ENCODE measurements at places on chromosomes 5 and 9.

DNA sequence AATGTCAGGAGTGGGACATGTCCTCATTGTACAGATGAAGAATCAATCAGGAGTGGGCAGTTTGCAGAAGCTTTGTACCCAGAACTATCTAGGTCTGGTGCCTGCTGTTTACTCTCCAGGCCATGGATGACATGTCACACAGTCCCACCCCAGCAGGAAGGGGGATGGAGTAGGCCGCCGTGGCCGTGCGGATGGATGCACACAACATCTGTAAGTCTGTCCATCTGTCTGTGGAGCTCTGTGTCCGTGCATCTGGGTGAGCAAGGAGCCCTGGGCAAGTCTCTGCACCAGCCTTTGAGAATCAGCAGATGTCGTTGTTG, 311.5 kb upstream of the IRX4 start:
- no peak for DNase-seq

DNA sequence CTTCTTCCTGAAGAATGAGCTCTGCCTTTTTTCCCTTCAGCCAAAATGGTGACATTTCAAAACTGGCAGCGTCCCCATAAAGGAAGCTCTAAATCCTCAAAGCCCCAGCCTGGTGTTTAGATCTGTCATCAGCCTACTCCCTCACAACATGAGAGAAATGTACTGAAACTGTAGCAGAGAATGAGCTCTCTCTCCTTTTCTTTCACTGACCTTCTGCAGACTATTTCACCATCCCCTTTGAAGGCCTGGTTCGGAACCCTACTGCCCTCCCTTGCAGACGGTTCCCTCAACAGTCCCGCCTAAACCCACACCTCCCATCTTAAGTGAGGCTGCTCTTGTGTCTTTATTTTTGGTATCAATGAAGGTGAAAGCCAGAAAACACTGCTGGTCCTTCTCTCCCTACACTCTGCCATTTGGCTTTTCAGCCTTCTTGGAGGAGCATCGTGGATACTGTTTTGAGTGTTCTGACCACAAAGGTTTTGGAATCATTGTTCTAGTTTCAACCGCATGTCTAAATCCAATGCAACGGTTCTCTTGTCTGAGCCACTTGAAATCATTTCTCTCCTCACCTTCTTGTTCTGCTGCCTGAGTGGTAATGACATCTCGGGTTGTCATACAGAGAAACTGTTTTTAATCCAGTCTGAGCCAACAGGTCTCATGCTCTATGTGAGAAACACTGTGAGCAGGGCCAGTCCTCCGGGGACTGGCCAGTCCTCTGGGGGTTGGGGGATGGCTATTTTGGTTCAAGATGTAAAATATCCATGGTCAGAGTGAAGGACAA, 39.0 kb downstream of the ITK start:
- DNase-seq, result no peak

DNA sequence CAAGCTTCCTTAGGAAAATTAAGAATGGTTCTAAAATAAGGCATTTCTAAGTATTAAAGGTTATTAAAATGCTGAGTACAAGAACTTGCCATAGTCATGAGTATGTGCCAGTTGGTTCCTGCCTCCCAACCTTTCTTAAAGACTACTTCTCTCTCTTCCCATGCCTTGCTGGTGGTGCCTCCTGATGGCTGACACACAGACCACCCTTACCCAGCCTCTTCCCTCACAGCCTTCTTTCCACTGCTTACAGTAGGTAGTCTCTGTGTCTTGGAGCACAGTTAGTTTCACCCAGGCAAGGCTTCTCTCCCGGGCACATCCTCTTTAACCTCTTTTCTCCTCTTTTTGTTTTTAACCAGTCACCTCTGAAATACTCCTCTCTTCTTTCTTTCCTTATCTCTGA, 20.6 kb upstream of the GPR150 start:
- no peak for DNase-seq

- no peak for DNase-seq
Observed at GRCh38 chr9:122205176-122205575, 23.6 kb downstream of the LHX6 start.

- DNase-seq, result no peak
Observed at GRCh38 chr5:122078116-122079110, at the start of gene LOX. Gene LOX, minus strand, starts transcription at chr5:122078259. Its CDS starts 274 bp downstream, at chr5:122077985.

DNA sequence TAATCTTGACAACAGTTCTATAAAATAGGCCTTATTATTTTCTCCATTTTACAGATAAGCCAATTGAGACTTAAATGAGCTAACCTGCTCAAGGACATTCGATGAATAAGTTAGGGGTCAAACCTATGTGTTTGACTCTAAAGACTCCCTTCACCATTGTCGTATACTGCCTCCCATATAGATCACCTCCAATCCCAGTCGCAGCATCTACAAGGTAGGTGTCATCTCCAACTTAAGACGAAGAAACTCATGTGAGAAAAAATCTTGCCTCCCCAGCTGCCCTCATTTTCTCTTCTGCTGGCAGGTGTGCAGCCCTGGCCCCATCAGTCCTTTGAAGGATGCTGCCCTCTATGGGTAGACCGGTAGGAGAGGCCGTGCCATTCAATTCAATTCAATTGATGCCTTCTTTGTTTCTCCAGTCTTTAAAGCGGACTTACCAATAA, 75.2 kb upstream of the SMARCA2 start:
- DNase-seq, result no peak

- no peak for DNase-seq
Observed at GRCh38 chr9:133901184-133901835, 90.8 kb downstream of the VAV2 start.

DNA sequence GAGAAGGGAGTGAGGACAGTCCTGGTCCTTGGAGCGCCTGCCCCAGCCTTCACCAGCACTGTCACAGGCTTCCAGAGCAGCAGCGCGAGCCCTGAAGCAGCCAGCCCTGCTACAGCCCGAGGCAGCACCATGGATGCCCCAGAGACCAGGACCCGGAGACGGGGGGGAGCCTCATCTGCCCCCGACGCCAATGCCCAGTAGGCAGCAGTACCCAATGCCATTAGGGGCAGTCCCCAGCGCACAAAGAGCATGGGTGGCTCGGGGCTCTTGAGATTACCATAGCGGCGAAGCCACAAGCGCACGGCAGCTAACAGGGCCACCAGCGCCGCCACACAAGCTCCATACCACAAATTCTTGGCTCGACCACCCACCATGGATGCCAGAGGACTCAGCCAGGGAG, 4.9 kb downstream of the PIGO start:
- DNase-seq, result no peak

- no peak for DNase-seq
Observed at GRCh38 chr5:173792781-173793547, 95.2 kb upstream of the CPEB4 start.

DNA sequence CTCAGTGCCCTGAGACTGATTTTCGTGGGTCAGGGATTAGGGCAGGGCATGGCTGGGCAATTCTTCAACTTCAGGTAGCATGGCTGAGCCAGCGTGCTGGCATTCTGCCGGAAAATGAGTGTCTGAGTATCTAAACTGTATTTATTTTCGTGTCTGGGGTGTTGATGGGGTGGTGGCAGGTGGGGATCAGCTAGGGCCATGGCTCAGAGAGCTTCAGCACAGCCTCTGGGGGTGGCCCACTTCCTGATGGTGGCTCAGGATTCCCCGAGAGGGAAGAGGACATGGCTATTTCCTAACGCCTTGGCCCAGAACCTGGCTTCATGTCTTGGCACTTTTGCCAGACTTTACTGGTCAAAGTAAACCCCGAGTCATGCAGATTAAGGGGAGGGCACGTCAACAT, 260.5 kb downstream of the GADD45G start:
- no peak for DNase-seq

- DNase-seq, result no peak
Observed at GRCh38 chr9:114371343-114371944, 16.3 kb downstream of the AKNA start.

DNA sequence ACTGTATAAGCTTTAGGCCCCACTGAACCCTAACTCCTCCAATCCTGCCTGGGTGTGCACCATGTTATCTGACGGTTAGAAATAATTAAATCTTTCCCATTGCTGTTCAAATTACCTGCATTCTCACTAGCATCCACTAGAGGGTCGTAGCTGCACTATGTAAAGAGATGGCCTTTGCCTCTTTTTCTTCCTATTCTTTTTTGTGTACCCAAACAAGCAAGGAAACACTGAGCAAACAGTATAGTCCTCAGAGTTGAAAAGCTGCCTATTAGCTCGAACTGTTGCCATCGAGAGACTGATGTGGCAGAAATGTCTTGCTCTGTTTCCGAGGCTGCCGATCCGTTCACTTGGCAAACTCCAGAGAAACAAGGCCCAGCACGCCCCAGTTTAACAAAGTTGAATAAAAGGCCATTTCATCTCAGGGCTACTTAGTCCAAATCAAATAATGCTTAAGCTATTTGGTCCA, 163.8 kb upstream of the TRPM3 start:
- DNase-seq, result no peak

GRCh38 chr5:112434641-112435040, 15.6 kb upstream of the EPB41L4A start:
- DNase-seq, result no peak

DNA sequence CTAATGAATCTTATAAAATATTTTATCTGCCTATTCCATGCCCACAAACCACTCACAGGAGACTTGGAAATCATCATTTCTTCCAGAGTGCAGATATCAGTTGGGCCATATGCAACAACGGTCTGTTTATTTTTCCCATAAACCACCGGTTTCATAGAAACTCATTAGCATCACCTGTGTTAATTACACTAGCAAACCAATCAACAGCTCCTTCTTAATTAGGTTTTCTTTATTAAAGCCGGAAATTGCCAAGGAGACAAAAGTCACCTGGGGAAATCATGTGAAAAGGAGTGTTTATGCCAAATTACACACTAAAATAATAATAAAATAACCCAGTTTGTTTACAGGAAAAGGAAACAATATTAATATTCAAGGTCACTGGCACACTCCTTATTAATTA, 129.6 kb downstream of the EBF1 start:
- DNase-seq, result no peak

- no peak for DNase-seq
Observed at GRCh38 chr9:133239533-133240090, 30.6 kb upstream of the OBP2B start.

DNA sequence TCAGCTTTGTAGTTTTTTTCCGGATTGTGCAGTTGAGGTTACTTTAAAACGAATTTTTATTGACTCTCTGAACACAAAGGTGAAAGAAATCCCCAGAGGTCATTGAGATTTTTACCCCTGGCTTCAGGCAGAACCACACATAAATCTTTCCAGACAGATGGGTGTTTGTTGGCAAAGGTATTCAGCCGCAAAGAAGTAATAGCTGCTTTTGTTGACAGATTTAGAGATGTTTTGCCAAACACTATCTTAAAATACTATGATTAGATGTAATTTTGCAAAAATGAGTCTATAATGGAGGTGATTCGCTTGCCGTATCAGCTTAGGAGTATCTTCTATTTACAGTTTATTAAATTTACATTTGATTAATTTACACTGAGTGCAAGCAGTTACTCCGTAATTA, 418.3 kb upstream of the CLINT1 start:
- DNase-seq, result no peak

DNA sequence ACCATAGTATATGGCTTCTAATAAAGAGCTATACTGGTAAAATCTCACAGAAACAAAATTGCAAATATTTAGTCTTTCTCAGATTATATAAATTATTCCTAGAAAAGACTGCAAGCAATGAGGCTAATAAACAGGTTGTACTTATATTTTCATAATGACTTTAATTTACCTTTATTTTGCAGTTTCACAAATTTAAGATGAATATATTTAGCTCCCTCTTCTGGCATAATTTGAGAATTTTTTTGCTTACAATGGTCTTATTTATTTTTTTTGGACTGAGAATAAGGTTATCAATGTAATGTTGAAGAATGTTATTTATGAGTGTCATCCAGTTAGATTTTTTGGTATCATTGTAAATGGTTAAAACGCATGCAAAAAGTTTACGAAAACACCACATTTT, 56.7 kb downstream of the PIK3R1 start:
- DNase-seq, result no peak

GRCh38 chr9:119739476-119739875, 370.2 kb upstream of the BRINP1 start:
- DNase-seq, result no peak

- DNase-seq, result no peak
Observed at GRCh38 chr9:129250786-129251185, 72.7 kb upstream of the IER5L start.

DNA sequence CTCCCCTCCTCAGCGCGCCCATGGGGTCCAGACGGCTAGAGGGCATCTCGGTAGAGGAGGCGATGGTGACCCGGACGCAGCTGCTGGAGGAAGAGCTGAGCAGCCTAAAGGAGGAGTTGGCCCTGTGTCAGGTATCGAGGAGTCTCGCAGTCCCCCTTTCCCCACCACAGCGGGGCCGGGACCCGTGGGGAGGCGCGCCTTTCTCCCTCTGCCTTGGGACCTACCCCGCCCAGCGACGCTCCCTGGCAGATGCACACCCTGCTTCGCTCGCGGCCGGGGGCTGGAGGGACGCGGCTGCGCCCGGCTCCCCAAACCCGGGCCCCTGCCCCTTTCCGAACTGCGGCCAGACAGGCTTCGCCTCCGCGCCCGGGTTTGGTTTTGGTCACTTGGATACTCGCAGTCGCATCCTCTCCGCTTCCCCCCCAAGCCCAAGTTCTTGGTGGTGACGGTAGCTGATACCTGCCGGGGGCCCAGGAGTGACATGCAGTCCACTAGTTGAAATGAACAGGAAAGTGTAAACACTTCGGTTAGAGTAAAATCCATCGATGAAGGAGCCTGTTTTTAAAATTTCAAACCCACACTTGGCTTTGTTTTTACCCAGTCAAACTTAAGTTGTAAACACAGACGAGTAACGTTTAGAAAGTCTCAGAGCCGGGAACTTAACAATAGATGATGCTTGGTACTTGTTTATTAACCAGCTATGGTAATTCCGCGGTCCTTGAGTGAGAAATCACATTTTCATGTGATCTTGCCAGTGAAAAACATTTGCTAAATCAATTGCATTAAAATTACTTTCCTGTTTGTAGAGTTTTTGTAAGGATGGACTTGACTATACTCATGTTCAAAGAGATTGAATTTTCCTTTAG, 688 bp downstream of the CNTLN start:
- peak; percentile 48 for DNase-seq

GRCh38 chr5:4374866-4375265, 765.3 kb upstream of the ADAMTS16 start:
- no peak for DNase-seq

GRCh38 chr5:16574789-16575721, 41.7 kb downstream of the RETREG1 start:
- peak; percentile 28 for DNase-seq

DNA sequence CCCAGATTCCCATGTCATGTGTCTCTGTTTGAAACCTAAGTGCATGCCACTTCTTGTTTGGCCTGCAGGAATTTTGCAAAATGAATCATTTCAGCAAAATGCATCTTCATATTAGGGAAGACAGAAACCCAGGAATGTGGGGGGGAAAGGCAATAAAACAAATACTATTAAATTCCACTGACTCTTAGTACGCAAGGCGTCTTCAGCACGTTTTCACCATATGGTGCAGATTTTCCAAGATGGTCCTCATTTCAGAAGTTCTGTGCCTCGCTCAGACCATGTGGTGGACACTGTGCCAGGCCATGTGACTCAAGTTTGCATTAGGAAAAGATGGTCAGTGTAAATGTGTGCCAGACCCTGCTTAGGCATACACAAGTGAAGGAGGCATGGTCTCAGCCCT, 184.0 kb downstream of the ACTL7B start:
- no peak for DNase-seq

GRCh38 chr5:68565427-68565826, 349.9 kb downstream of the PIK3R1 start:
- no peak for DNase-seq

- no peak for DNase-seq
Observed at GRCh38 chr5:59342181-59342580, 551.3 kb downstream of the PDE4D start.
